CD4-positive, alpha-beta T cell treated with Interferon alpha-2 for 1 hour (primary cell): ENCODE measurements at places on chromosomes 3 and 15.

DNA sequence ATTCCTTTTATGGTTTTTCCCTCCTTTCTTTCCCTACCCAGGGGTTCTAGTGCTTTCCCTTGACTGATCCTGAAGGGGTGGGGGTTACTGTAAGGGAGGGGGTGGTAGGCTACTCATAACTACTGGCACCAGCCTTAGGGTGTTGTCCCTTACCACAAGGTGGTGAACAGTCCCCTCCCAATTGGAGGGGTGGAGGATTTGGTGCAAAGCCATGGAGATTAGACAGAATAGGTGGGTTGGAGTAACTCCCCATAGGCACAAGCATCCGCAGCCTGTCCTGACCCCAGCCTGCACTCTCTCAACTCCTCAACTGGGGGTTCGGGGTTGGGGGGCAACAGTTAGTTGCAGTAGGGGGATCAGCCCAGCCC is 2.6 kb upstream of the HYAL2 start:
- DNase-seq, result no peak

DNA sequence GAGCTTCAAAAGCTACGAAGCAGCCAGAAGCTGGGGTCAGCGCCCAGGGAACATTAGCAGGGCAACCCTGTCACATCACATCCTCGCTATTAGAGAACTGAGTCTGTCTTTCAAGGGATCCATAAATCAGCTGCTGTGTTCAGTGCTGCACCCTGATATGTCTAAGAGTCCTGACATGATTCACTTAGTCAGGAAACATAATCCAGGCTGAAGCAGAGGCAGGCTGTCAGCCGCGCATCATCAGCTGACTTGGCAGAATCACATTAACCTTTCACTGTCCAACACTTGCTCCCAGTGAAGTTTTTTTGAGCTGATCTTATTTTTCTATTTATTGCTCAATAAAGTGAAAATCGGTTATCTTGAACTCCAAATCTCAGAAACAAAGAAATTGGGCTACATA is 23.5 kb downstream of the MYH15 start:
- no peak for DNase-seq

GRCh38 chr3:148309390-148310035 is 388.2 kb upstream of the AGTR1 start:
- no peak for DNase-seq

GRCh38 chr3:38582316-38582715 is 67.2 kb downstream of the SCN5A start:
- no peak for DNase-seq
